ENCODE measurements at places on chromosomes 6 and 20.
A peak's percentile ranks its signal among the peaks of the same experiment; 100 is the strongest.

DNA sequence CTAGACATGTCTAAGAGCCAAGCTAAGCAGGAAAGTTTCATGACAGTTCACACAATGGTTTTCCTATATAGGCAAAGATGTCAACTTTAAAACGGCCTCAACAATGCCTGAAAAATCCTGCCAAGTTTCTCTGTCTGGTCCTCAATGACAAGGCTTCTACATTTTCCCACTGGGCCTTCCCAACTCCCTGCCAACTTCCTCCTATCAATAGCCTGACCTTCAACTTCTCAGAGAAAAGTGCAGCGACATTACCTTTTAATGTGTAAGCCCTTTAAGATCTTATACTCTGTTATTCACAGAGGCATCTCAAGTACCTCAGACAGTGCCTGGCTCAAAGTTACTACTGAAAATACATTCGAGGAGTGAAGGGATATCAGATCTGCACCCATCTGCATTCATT, 56.2 kb upstream of the BTBD3 start:
- DNase-seq, result no peak

GRCh38 chr6:76495909-76496308, 423.4 kb upstream of the IMPG1 start:
- DNase-seq, result no peak

DNA sequence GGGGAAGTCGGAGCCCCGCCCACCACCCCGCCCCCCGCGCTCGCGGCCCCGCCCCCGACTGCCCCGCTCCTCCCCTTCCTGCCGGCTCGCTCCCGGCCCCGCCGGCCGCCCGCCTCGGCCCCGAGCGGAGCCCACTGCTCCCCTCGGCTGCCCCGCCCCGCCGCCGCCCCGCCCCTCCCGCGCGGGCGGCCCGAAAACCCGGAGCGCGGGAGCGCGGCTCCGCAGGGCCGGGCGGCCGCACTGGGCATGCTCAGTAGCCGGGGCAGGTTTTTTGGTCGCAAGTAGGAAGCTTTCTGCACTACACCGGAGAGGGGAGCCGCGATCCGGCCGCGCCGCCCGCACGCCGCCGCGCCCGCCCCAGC, at the start of gene CDYL:
CDYL (plus strand) TSS at position 274 of the 362 bp plus-strand sequence. CDS start 380 bp downstream, outside the sequence.
- peak; percentile 91 for DNase-seq

- DNase-seq, result no peak
Observed at GRCh38 chr6:122322824-122323223, 76.6 kb upstream of the HSF2 start.

DNA sequence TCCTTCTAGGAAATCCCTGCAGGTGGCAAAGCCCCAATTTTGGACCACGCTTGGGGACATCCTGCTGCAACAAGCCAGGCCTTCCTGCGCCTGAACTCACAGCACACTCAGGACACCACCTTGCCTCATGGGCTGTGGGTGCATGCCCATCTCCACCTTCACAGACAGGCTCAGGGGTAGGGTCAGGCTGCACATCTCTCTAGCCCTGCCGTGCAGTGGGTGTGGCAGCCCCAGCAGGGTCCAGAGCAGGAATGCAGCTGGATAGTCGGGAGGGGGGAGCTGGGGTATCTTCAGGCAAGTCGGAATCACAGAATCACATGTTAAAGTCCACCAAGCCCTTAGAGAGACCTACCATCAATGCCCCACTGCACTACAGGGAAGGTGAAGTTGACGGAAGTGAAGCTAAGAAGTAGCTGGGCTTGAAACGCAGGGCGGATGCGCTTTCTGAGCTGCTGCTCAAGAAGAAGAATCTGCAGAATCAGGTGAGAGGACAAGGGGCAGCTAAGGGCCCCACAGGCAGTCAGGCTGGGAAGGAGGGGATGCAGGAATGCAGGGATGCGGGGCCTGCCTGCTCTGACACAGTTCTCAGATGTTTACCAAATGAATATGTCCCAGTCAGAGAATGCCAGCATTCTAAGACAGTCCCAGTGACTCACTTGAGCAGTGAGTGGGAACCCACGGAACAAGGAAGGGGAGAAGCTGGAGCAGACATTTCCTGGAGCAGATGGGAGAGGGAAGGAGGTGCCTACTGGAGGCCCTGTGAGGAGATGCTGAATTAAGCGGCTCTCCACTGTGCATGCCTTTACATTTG, 11.3 kb downstream of the SERPINB6 start:
- no peak for DNase-seq

Data from left colon (tissue), 2 donors.